CD4-positive, alpha-beta T cell treated with Interleukin-17A for 1 hour (primary cell): ENCODE measurements at places on chromosomes 1 and 21.

DNA sequence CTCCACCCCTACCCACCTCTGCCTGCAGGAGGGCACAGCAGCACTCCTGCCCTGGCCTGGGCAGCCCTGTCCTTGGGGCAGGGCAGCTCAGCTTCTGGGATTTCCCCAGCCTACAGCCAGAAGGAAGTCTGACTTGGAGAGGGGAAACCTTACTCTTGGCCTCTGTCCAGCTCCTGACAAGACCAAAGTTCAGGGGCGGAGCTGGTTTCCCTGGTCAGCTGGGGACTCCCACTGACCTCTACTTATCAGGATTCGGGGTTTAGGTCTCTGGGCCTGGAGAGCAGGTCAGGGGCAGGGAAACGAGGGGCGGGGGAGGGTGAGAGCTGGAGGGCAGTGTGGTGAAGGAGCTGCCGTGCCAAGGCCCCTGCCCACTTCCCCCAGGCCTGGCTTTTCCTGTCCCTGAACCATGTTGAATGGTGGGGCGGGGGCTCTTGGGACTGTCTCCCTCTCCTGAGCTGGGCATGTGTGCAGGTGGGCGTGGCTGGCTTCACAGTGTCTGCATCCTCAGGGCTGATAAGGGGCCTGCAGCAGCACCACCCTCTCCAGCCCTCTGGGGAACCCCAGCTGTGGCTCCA, 16.8 kb upstream of the ETV3 start:
- no peak for DNase-seq

DNA sequence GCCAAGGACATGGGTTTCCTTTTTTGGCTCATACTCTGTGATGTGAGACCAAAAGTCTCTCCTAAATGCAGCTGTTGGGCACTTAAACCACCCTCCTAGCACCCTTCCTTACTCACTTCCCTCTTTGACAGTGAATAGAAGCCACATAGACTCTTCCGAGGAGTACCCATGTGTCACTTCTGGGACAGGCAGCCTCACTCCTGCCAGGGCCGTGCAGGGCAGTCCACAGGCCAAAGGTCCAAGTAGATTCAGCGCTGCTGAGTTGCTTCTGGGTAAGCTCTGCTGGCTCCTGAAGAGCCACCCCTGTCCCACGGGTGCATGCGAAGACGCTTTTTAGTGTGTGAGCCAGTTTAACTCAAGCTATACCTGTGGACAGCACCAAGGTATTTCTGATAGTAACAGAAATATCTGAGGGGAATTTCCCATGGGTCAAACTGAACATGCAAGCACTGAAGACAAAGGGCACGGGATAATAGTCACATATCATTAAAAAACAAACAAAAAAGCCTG, 36.8 kb upstream of the BMP8B start:
- DNase-seq: no peak

DNA sequence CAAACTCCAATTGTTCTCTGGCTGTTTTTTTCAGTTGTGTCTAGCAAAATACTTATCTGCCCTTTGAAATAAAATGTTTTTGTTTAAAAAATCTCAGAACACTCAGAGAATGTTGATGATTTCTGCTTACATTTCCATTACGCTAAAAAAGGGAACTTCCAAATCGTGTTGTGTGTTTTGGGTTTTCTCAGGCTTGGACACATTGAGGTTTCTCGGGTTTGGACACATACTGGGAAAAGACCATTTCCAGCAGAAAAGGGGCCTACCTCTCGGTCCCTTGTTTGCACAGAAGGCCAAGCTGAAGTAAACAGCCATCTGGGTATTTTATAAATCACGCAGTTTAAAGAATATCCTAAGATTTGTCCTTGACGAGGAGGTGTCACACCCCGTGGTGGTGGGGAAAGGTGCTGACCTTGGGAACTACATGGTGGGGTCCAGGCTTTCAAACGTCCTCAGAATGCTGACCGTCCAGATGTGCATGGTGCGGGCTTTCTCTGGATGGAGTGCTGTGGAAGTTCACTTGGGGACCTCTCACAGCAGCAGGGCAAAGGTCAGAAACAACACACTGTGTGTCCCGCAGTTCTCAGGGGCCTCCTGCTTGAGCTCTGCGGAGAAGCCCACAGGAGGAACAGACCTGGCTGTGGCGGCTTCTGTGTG, 67.8 kb downstream of the SLC37A1 start:
- no peak for DNase-seq

GRCh38 chr1:209747580-209748262, 8.1 kb upstream of the TRAF3IP3 start:
- peak; percentile 92 for DNase-seq

DNA sequence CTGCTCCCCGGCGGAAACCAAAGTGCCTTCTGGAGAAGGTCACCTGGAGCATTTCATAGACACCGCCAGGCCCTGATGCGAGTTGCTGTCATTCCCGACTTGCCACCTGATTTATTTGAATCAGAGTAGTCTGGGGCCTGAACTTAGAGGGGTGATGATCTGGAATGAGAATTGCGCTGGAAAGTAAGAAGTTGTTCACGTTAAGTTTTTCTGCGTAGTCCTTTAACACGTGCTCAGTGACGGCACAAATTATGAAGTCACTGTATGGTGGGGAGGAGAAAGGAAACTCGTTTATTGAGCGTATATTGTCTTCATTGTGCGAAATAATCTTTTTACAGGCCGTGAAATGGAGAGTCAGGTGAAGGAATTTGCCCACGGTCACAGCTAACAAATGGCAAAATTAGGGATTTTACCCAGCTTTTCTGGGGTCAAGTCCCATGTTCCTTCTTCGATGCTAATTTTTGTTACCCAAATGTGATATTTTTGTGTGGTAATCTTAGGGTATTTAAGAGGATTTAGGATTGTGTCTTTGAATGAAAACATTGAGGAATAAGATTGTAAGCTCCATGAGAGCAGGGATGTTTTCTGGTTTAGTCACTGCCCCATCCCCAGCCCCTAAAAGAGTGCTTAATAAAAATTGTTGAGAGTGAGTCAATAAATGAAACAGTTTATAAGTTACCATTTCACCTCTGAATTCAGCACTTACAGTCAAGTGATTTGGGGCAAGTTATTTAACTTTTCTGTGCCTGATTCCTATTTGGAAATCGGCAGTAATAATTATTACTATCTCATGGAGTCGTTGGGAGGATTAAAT, 46.4 kb upstream of the NBL1 start:
- peak; percentile 88 for DNase-seq

GRCh38 chr21:46560568-46561444, 44.1 kb downstream of the S100B start:
- no peak for DNase-seq
